ENCODE measurements at places on chromosomes 11 and 22.

DNA sequence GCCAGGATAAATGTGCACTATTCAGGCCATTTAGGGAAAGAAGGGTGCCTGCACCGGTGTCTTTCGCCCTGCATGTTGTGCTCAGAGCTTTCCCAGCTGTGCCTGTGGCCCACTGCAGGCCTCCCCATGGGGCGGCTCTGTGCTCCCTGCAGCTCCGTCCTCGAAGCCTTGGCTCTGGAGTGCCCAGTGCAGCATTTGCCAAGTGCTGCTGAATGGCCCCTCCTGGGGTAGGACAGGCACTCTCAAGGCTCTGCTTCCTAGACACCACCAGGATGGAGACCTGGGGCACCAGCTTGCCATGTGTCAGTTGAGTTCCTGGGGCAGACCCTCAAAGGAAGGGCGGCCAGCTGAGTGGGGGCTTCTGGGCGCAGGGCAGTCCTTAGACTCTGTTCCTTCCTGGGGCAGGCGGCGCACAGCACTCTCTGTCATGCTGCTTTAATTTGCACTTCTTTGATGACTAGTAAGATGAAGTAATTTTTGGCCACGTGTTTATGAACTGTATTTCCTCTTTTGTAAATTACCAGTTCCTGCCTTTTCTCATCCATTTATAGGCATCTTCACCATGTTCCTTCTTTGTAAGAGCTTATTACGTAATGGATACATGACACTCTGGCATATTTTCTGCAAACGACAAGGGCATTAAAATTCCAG is 32.1 kb upstream of the GNB1L start:
- peak; percentile 22 for DNase-seq

DNA sequence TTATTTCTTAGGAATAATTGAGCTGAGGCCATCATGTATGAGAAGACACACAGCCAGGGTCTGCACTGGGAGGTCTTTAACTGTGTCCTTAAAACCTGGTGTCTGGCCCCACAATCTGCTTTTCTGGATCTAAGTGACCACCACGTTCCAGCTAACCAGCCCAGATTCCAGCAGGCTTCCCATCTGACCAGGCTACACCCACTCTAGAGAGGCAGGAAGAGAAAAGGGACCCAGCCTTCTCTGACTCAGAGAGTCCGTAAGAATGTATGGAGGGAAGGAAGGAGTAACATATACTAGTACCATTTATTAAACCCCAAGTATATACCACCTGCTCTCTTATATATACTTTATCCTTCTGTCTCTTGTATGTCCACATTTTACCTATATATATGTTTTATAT is 80.1 kb downstream of the LDLRAD3 start:
- DNase-seq: no peak

GRCh38 chr11:47398551-47398950 is 9.8 kb upstream of the SLC39A13 start:
- no peak for DNase-seq

GRCh38 chr11:131629925-131630540 is 259.6 kb downstream of the NTM start:
- DNase-seq: no peak

DNA sequence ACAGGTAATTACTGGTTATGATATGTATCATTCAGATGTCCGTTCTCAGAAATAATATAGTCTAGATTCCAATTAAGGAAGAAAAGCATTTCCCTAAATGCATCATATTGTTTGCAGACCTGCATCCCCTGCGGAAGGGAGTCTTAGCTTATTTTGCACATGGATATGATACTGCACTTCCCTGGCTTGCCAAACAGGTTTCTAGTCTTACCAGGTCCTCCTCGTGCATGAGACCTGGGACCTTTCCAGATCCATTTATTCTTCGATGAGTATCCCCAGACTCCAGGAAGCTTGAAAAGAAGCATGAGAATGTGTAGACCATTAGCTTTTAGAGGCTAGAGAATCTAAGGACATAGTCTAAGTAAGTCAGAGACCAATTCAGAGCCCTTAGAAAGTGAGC is 30.6 kb downstream of the CYB5R2 start:
- no peak for DNase-seq

DNA sequence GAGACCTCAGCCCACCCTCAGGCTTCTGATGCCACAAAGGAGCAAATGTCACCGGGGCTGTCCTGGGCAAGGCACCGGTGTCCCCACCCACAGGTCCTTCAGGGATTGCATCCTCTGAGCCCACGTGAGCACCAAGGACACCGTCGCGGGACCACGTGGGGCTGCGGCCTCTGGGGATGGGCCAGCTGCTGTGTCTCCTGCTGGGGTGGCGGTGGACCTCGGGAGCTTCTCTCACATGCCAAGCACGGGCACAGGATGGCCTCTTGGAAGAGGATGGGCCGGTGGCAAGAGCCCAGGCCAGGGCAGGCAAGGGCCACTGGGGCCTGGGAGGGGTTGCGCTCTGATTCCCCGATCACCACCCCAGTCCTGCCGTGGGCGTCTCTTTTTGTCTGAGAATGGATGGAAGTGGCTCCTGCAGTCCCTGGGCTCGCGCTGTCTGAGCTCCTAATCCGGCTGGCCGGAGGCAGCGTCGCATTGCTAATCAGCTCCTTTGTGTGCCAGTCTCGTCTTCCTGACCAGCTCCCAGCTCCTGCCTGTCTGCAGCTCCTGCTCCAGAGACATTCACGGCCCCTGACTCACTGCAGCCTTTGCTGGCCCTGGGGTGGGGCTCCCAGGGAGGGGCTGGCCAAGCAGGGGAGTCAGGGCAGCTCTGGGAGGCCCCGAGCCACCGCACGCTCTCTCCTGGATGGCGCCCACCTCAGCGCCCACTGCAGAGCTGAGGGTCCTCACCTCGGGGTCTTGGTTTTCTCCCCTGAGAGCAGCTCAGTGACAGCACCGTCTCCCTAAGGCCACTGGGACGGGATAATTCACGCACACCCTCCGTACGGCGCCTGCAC is 146.7 kb downstream of the CTTN start:
- DNase-seq: no peak

DNA sequence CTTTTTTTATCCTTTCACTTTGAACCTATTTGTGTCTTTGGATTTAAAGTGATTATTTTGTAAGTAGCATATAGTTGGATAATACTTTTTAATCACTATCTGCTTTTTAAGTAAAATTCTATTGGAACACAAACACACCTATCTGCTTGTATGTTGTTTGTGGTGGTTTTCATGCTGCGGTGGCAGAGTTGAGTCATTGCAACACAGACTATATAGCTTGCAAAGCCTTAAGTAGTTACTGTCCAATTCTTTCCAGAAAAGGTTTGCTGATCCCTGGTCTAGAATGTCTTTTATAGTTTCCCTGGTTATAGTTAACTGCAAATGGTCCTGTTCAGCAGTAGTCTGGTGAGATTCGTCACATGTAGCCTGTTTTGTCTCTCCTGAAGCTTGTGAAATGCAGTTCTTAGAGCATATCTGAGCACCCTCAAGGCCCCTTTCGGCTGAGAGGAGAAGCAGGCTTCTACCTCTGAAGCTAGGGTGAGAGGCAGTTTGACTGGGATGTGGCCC is 21.5 kb downstream of the SHANK3 start:
- no peak for DNase-seq

DNA sequence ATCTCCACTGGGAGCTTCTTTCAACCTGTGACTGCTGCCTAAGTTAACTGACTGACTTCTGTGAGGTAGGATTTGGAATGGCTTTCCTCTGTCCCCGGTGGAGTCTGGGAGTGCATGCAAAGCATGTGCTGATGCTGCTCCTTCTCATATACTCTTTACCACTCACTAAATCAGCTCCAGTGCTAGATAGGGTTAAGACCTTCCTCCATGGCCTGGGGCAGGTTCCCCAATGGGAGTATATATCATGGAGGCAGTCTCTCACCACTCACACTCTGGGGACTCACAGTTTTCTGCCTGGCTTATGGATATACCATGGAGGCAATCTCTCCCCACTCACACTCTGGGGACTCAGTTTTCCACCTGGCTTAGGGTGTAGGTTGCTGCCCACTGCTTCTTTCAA is 10.1 kb upstream of the FANCF start:
- no peak for DNase-seq

DNA sequence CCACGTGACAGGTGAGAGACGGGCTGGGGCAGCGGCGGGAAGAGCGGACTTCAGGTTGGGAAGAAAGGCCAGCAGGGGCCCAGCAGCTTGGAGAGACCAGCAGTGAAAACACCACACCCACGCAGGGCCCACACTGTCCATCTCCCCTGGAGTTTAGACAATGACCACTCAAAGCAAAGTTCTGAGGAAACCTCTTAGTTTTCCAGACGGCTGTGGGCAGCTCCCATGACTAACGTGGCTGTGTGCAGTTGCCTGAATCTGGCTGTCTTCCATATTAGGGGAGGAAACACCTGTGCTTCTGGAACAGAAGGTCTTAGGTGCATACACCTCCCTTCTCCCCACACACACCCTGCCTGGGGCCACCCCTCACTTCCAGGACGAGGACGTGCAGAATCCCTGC is 70.6 kb upstream of the TTLL12 start:
- DNase-seq: no peak

GRCh38 chr11:134341805-134342571 is 10.2 kb downstream of the GLB1L2 start:
- DNase-seq: no peak

GRCh38 chr11:22304337-22304961 is 33.7 kb upstream of the SLC17A6 start:
- peak; percentile 48 for DNase-seq

- DNase-seq: peak; percentile 91
Measured at GRCh38 chr22:43152357-43153071, 1.2 kb downstream of the TSPO start.

GRCh38 chr11:35785287-35786167 is 123.0 kb downstream of the TRIM44 start:
- DNase-seq: no peak

GRCh38 chr11:19433791-19434190 is 193.0 kb upstream of the E2F8 start:
- no peak for DNase-seq

- no peak for DNase-seq
Measured at GRCh38 chr22:47203554-47203991, 441.1 kb downstream of the TBC1D22A start.

DNA sequence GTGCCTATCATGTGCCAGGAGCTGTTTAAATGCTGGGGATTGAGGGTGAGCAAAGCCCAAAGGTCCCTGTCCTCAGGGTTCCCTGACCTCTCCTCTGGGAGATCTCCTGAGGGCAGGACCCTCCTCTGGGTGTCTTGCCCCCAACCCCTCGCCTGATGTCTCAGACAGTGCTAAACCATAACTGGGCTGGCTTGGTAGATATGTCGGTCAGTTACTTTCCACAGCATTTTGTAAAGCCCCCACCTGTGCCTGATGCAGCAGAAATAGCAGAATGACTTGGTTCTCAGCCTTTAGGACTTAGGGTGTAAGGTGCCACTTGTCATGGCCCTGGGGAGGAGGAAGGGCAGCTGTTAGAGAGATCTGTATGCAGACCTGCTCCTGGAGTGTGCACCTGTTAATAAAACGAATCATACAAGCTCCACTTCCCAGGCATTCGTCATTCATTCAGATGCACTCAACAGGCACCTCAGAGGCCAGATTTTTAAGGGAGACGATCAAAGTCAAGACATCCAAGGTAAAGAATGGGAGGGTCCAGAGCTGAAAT is 88.1 kb downstream of the TP53I11 start:
- no peak for DNase-seq

GRCh38 chr11:65411681-65412070 is 10.9 kb upstream of the NEAT1 start:
- DNase-seq: no peak

DNA sequence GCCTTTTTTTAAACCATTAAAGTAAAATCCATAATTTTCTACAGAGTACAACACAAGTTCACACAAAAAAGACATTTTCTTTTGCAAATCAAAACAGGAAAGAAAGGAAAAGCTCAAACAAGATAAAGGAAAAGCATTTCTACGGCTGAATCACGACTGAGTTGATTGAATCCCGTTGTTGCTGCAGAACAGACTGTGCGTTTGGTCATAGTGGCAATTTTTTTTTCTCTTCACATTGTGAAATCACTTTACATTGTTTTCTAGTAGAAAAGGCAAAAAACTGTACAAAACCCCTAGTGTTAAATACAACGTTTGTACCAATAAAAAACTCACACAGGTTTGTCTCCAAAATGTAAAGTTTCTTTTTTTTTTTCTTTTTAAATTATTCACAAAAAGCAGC is 17.3 kb upstream of the RAPSN start:
- DNase-seq: no peak

- no peak for DNase-seq
Measured at GRCh38 chr11:17692931-17693330, 26.4 kb upstream of the MYOD1 start.

- DNase-seq: no peak
Measured at GRCh38 chr11:10561043-10561818, 7.2 kb downstream of the LYVE1 start.

DNA sequence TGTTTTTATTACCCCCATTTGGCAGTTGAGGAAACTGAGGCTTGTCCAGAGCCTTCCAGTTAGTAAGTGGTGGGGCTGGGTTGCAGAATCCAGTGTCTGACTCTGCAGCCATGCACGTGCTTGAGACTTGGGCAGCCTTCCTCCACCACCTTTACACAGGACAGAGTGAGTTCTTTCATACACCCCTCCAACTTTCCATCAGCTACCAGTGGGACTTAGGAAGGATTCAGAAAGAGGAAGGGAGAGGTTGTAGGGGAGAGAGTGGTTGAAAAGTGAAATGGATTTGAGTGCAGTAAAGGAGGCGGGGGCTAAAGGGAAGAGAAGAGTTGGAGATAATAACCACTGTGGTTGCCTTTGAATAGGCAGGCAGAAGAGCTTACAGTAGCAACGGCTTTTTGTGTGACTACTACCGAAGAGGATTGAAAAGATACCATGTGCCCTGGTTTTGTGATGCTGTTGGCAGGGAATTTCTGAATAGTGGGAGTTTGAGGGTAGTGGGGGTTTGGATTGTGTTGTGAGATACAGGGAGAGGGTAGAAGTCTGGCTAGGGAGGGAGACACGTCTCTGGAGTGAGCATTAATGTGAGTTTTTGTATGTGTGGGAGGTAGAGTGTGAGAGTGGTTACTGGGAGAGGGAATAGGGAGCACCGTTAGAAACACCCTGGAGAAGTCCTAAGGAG is 1.7 kb downstream of the UVRAG start:
- DNase-seq: peak; percentile 60

- DNase-seq: no peak
Measured at GRCh38 chr11:29318134-29318845, 698.5 kb downstream of the KCNA4 start.

DNA sequence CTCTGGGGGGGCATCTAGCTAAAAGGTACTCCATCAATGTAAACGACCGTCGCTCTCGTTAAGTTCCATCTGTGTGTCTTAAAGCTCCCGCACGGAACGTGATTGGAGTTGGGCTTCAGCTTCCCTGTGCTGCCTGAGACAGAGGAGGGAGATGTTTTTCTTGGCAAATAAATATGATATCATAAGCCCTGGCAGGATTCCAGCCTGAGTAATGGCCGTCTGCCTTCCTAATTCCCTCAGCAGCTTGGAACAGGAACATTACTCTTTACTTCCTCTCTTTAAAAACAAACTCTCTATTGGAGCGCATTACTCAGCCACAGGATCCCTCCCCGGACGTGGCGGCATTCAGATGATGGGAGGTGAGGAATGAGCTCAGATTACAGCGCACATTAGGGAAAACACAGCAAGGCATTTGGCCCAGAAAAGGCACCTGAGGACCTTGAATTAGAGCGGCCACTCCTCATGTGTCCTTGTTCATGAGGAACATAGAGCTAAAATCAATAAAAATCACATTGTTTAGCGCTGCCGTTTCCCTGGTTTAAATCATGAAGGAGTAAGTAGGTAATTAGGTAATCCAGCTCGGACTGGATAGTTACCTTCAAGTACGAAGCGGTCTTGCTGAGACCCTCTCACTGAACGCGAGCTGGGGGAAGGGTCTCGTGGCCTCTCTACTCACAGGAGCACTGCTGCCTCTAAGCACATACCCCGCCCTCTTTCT is 230.4 kb downstream of the ST3GAL4 start:
- no peak for DNase-seq
